Upper lobe of left lung (tissue), 6 donors: ENCODE measurements at places on chromosomes 12 and 14.

GRCh38 chr14:68727315-68728047 is 65.4 kb downstream of the ZFP36L1 start:
- no peak for DNase-seq

GRCh38 chr14:100425429-100425827 is 102.3 kb downstream of the SLC25A47 start:
- DNase-seq, result no peak

DNA sequence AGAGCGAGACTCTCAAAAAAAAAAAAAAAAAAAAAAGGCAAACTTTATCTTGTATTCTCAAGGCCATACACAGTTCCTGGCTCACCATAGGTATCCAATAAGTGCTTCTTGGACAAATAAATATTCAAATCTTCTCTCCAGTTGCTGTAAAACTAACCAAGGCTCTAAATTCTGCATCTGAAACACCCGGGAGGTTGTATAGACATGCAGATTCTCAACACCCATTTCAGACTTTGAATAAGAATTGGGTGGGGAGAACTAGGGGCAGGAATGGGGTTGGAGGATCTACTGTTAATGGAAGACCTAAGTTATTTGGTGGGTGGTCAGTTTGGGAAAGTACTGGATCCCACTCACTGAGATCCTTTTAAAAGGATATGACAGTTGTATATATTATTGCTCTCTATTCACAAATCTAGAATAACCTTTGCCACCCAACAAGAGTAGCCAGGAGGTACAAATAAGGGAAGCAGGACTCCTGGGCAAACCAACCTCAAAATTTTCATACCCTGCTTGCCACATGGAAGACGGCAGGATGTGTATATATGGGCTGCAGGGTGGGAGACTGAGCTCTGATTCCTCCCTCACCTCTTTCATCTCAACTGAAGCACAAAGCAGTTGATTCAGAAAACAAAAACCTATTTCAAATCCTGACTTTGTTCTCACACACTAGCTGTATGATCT is 879 bp downstream of the GDF3 start:
- DNase-seq, result no peak

DNA sequence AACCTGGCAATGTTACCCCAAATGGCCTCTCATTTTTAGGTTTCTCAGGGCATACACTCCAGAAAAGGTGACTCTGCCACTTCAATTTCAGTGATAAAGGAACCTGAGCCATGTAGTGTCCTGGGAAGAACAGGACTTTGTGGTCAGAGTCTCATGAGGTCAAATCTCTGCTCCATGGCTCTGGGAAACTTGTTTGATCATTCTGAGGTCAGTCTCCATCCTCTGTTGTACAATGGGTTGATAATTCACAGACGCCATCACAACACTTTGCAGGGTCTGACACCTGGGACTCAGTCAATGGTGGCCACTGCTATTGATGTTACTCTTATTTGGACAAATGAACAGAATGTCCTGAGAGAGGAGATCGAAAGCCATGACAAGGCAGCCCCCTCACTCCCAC is 31.1 kb upstream of the SMOC1 start:
- DNase-seq, result no peak

GRCh38 chr12:121085506-121086353 is 46.7 kb upstream of the OASL start:
- no peak for DNase-seq

DNA sequence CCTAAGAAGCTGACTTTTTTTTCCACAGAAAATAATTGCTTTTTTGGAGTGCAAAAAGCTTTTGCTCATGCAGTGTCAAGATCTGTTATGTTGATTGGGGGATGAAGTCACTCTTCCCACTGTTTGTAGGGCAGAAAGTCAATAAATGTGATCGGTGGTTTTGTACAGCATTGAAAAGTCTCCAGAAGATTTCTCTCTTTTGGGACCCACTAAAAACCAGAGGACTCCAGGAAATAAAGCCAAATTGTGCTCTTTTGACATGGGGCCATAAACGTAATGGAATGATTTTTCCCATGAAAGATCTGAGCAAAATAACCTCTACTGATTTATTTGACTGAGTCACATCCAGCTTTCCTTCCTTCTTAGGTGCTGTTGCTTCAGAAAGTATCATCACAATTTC is 122.5 kb downstream of the SNAPC1 start:
- no peak for DNase-seq

GRCh38 chr12:30003321-30003720 is 219.6 kb upstream of the TMTC1 start:
- DNase-seq, result no peak

- no peak for DNase-seq
Observed at GRCh38 chr14:20560961-20561360, at the start of gene RNASE9. TSS of gene RNASE9 (minus strand) at chr14:20561047.

DNA sequence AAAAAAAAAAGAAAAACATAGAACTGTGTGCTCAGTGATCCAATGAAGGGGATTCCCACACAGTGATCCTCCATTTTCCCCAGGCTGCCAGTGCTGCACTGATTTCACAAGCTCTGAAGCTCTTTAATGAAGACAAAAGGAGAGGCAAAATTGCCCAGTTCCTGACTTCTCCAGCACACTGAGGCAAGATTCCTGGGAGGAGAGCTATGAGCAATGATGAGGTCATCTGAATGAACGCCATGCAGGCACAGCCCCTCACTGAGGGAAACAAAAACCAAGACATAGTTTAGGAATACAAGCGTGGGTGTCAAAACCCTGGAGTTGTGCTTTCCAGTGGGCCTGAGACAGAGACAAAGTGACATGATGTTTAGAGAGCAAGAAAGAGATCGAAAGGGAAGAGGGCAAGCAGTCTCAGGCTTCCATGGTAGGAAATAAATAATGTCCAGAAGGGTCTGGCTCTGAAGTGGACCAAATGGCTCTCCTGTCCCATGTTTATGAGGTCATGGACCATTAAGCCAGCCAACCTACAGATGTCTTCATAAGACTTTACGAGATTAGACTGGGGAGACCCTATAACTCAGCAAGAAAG is 40.9 kb upstream of the SMUG1 start:
- no peak for DNase-seq
